Activated T-cell treated with anti-CD3 and anti-CD28 coated beads, Interleukin-2, amount 50 U/mL, for 72 hours (primary cell): ENCODE measurements at places on chromosomes 3 and 15.
A peak's percentile ranks its signal among the peaks of the same experiment; 100 is the strongest.

- DNase-seq = no peak
These were observed 75.4 kb upstream of the PLXNA1 start for GRCh38 chr3:126907557-126907956.

DNA sequence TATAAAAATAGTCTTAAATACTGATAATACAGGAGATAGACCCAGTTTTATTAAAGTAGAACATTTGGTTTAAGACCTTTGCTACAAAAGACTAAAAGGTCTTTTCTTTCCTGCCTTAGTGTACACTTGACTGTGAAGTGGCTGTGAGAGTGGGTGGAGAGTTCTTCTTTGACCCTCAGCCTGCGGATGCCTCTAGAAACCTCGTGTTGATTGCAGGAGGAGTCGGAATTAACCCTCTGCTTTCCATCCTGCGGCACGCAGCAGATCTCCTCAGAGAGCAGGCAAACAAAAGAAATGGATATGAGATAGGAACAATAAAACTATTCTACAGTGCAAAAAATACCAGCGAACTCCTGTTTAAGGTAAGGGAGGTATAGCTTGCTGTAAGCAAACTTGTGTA lies 36.5 kb downstream of the OXNAD1 start:
- peak; percentile 41 for DNase-seq

DNA sequence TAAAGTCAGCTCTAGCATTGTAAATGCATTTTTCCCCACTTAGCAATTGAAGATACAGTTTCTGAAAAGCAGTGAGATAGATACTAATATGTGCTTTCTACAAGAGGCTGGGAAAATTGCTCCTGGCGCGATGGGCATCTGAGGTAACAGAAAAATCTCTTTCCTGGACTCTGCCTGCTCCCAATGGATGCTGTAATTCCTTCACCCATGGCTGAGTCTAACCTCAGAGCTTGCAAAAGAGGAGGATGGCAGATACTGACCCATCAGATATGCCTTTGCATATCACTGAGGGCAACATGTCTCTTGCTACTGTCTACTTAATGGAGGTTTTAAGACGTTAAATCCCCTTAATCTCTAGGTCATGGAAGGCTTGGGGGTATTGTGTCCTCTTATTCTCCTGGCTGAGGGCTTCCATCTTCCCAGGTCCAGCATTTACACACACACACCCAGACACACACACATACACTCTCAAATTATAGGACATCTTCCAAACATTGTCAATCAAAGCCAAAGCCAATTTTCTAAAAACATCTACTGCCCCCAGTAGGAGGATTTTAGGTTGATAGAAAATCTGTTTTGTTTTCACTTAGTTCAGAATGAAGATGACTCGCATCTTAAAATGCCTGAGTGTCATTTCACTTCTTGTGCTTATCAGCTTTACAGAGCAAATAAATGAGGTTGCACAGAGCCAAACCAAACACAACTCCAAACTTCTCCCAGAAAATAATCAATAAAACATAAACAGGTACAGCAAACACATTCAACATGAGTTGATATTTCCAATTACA lies 2.4 kb downstream of the TRPM1 start:
- DNase-seq = no peak

- DNase-seq = peak; percentile 72
These were observed at the start of gene SATB1 for GRCh38 chr3:18424729-18425640. Gene SATB1, minus strand, starts transcription at chr3:18425339. Its CDS starts 4,372 bp downstream, at chr3:18420967.

DNA sequence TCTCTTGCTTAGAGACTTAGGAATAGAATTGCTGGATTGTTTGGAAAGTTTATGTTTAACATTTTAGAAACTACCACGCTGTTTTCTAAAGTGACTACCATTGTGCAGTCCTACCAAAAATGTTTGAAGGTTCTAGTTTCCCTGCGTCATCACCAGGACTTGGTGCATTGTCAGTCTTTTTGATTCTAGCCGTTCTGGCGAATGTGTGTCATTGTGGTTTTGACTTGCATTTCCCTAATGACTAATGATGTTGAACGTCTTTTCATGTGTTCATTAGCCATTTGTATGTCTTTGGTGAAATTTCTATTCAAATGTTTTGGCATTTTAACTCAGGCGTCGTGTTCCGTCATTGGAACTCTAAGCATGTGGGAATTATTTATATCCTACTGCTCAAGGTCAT lies 58.0 kb downstream of the CHD2 start:
- peak; percentile 59 for DNase-seq

- DNase-seq = no peak
These were observed 411.3 kb downstream of the FOXP1 start for GRCh38 chr3:71172189-71172588.

DNA sequence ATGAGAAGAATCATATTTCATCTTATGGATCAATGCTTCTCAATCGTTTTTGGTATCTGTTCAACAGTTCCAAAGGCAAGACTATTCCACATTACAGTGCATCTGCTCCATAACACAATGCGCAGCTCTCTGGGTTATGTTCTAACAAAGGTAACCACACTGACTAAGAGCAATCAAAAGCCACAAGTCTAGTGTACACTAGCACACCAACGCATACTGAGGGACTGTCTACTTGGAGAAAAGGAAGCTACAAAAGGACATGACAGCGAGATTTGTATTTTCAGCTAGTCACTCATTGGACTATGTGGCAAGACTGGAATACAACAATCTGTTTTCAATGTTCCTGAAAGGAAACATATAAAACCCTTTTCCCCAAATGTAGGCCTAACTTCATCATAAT lies 35.8 kb downstream of the SETD2 start:
- no peak for DNase-seq

DNA sequence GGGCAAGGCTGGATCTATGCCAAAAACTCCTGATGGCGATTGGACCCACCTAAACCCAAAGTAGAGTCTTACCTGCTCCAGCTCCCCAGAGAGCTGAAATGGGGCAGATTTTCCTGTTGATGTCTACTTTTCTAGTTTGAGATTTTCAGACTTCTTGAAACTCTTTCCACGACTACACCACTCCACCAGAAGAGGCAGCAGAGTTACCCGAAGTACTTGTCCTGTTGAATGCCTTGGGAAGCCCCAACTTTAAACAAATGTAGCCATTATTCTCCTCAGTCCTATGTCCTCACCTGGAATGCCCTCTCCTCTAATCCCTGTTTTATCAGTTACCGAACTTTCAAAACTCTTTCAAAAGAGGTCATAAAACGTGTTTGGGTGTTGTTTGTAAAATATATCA lies 843.8 kb downstream of the VGLL3 start:
- no peak for DNase-seq

DNA sequence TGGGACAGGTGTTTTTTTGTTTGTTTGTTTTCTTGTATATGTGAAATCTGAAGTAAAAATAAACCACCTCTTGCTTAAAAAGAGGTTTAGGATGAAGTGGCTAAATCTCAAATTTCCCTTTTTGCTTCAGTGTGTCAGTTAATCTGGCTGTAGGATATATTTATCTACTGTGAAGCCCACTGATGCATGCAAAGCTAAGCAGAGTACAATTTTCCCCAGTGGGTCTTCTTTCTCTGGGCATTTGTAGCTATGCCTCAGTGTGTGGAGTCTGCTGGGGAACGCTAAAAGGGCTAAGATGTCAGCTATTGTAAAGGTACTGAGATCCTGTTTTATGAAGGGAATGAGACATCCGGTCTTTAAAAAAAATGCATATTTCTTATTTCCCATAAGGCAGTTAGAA lies 190.6 kb downstream of the TCF12 start:
- no peak for DNase-seq
